Adipocyte (in vitro differentiated cells): ENCODE measurements at places on chromosomes 5 and 9.
A peak's percentile ranks its signal among the peaks of the same experiment; 100 is the strongest.

GRCh38 chr5:132358775-132359174 is 10.7 kb upstream of the SLC22A5 start:
- DNase-seq, result no peak

- DNase-seq, result no peak
Measured at GRCh38 chr9:87609002-87609401, 111.3 kb downstream of the DAPK1 start.

- DNase-seq, result peak; percentile 80
Measured at GRCh38 chr9:20980832-20981455, 50.5 kb downstream of the HACD4 start.

GRCh38 chr9:87640385-87640795 is 85.5 kb upstream of the CTSL start:
- DNase-seq, result peak; percentile 85

GRCh38 chr5:89003563-89004036 is 120.6 kb upstream of the MEF2C start:
- DNase-seq, result no peak

- DNase-seq, result no peak
Measured at GRCh38 chr9:124351672-124352468, 63.4 kb downstream of the PSMB7 start.

GRCh38 chr9:94085062-94085639 is 887 bp downstream of the PTPDC1 start:
- peak; percentile 27 for DNase-seq

DNA sequence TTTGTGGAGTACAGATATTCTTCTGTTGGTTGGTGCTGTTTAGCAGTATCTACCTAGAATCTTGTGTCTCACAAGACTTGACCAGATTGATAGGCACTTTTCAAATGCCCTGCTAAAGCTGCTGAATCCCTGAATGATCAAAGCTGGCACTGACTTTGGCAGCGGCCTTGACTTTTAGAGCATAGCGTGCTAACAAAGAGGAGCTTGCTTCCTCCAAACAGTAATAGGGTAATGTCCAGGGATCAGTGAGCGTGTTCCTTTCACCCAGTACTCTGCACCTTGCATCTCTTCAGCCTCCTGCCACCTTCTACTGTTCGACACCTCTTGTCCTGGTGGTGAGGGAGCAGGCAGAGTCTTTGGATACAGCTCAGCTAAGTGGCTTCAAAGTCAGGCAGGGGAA is 100.8 kb downstream of the IQGAP2 start:
- DNase-seq, result no peak

DNA sequence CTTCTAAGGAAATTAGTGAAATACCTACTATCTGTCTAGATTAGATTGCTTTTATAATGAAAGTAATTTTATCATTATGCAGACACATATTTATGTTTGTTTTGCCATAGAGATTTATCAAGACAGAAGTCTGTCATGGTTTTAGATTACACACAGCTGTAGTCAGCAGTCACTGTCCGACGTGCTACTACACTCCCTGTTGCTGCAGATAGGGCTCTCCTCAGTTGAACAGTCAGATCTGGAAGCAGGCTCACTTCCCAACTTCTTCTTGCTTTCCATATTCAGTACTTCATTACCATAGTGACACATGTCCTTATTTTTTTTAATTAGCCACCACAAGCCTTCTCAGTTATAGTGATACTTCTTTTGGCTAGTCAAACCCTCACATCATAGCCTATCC is 329.9 kb upstream of the ITGA1 start:
- DNase-seq, result no peak

GRCh38 chr5:178483620-178484019 is 106.6 kb downstream of the COL23A1 start:
- no peak for DNase-seq

DNA sequence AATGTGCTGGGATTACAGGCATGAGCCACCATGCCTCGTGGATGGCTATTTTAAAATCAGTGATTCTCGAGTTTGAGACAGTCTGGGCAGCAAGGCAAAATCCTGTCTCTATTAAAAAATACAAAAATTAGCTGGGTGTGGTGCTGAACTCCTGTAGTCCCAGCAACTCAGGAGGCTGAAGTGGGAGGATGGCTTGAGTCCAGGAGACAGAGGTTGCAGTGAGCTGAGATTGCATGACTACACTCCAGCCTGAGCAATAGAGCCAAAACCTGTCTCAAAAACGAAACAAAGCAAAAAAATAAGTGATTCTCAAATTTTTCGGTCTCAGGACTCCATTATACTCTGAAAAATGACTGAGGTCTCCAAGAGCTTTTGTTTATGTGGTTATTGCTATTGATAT is 47.9 kb upstream of the HSPA9 start:
- DNase-seq, result peak; percentile 46

- no peak for DNase-seq
Measured at GRCh38 chr9:126328407-126328806, 1.8 kb downstream of the MVB12B start.

- no peak for DNase-seq
Measured at GRCh38 chr9:841371-842209, at the start of gene DMRT1. TSS of gene DMRT1 (plus strand) at chr9:841697. CDS start at chr9:841839, 142 bp downstream.

DNA sequence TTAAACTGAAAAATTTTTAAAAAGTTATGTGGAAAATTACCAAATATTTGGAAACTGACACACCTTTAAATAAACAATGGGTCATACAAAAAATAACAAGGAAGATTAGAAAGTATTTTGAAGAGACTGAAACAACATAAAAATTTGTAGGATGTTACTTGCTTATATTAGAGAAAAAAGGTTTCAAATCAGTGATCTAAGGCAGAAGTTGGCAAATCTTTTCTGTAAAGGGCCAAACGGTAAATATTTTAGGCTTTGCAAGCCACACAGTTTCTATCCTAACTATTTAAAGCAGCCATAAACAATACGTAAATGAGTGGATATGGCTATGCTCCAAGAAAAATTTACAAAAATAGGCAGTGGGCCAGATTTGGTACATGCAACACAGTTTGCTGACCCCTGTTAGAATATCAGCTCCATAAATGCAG is 81.3 kb downstream of the OXCT1 start:
- DNase-seq, result peak; percentile 83

DNA sequence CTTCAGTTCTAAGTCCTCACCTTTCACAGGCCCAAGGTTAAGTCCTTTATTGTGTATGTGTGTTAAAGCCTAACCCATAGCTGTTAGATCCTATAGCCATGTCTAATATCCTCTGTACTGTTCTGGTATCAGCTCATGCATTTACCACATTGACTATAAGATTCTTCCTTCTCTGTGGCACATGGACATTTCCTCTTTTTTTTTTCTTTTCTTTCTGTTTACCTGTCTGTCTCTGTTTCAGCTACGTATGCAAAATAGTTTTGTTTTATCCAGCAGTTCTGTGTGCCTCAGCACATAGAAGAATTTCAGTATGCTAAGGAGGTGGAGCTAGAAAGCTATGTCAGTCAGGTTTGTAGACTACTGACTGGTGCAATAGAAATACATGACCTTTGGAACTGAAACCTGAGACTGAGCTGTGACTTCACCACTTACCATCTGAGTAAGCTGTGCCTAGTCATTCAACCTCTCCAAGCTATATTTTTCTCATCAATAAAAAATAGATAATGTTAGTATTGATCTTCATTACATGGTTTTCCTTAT is 155.6 kb upstream of the VLDLR start:
- DNase-seq, result no peak

- DNase-seq, result no peak
Measured at GRCh38 chr5:65120371-65120967, 351.7 kb downstream of the CWC27 start.

DNA sequence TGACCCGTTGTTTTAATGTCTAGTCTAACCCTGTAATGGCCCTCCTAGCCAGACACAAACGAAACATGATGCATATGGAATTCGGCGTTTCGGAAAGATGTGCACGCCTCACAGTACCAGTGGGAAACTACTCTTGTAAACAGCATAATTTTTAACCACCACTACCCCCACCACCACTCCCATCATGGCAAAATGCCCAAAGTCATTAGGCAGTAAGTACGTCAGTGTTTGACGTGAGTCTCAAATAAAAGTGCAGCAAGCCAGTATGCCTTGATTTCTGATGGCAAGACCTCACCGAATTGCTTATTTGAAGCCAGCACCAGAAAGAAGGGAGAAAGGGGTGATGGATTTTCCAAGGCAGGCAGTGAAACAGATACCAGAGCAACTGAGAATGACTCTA is 71.4 kb downstream of the ADRB2 start:
- no peak for DNase-seq

- DNase-seq, result no peak
Measured at GRCh38 chr5:142941245-142941644, 171.1 kb downstream of the ARHGAP26 start.

DNA sequence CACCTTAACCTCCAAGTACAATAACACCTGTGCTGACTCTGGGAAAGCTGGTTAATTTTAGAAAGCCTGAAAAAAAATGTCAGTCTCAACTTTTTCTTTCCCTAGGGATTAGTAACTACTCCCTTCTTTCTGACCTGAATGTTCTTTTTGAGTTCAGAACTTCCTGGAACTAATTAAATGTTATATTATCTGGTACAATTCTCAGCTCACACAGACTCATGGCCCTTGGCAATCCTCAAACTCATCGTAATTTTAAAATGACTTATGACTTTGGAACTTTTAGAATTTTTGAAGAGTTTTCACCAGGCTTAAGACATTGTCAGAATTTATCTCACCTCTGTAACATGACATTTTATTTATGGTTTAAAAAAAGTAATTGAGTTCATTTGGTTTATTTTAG is 315.0 kb downstream of the FER start:
- DNase-seq, result peak; percentile 83

GRCh38 chr5:90134892-90135291 is 274.7 kb downstream of the CETN3 start:
- peak; percentile 54 for DNase-seq

DNA sequence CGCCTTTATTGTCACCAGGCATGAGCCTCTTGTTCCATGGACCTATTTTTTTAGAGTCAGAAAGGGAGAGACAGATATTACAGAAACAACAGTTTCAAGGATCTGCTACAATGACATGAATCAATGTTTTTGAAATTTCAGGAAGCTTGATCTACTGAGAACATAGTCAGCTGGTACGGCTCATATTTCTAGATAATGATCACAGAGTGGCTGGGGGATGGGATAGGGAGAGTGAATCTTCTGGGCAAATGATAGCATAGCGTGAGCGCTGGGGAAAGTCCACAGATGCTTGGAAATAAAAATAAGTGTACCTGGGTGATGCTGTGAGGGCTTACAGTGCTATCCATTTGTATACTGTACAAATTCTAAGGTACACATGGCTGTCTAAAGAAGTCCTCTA is 340.4 kb downstream of the EBF1 start:
- no peak for DNase-seq

DNA sequence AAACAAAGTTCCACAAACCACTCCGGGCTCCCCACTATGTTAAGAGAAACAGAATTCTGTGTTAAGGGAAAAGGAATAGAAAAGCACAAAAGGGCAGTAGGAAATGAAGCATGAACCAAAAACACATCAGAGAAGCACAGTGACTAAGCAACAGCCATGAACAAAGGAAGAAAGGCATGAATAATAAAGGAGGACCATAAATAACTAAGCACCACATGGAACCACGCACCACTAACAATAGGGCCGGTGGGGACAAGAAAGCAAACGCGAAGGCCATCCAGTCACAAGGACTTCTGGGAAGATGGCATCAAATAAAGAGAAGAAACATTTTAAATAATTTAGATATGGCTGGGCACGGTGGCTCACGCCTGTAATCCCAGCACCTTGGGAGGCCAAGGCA is 18.0 kb downstream of the PRUNE2 start:
- DNase-seq, result no peak

DNA sequence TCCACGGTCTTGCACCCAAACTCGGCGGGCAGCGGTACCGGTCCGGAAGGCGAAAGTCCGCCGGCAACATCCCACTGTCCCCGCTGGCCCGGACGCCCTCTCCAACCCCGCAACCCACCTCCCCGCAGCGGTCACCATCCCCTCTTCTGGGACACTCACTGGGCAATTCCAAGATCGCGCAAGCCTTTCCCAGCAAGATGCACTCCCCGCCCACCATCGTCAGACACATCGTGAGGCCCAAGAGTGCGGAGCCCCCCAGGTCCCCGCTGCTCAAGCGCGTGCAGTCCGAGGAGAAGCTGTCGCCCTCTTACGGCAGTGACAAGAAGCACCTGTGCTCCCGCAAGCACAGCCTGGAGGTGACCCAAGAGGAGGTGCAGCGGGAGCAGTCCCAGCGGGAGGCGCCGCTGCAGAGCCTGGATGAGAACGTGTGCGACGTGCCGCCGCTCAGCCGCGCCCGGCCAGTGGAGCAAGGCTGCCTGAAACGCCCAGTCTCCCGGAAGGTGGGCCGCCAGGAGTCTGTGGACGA is 33.3 kb downstream of the CD180 start:
- DNase-seq, result no peak

GRCh38 chr9:88391921-88392320 is 3.7 kb downstream of the SPIN1 start:
- no peak for DNase-seq

DNA sequence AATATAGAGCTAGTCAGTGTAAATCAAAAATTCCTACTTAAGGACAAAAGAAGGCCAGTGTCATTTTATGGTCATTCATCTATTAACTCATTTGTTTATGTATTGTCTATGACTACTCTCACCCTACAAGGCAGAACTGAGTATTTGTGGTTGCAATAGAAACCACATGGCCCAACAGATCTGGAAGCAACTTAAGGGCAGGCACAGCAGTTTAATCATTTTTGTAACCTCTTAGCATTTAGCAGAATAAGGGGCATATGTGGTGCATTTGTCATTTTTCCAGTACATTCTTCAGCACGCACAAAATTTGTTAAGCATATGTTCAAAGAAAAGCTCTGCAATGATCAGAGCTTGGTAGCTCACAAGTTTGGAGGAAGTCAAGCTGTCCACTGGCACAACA is 1.1 kb downstream of the FKBP15 start:
- DNase-seq, result peak; percentile 54
